Stimulated activated CD4-positive, alpha-beta T cell treated with anti-CD3 and anti-CD28 coated beads, Interleukin-4, amount 100 ng/mL, for 24 hours (primary cell): ENCODE measurements at places on chromosomes 3 and 15.

GRCh38 chr3:159008401-159008800, 206.5 kb downstream of the MFSD1 start:
- DNase-seq, result no peak

GRCh38 chr3:109784852-109785631, 447.7 kb upstream of the DPPA4 start:
- DNase-seq, result no peak

DNA sequence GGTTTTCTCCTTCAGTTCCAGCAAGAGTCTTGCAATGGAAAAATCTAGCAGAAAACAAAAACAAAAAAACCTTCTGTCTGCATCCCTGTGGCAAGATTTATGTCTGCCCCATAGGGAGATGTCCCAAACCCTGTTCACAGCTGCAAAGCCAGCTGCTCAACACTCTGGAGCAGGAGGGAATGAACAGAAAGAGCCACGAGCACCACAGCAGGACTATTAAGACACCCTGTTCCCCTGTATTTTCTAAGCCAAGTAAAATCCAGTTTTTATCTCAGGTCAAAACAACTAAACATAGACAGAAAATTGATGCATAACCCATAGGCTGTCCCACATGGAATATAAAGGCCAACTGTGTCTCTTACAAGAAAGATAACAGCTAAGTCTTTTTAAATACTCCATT, 357.9 kb downstream of the LSAMP start:
- no peak for DNase-seq

GRCh38 chr3:161274691-161275298, 53.7 kb downstream of the NMD3 start:
- peak; percentile 43 for DNase-seq

- DNase-seq, result no peak
Measured at GRCh38 chr3:159727506-159727905, 261.1 kb upstream of the IL12A start.

DNA sequence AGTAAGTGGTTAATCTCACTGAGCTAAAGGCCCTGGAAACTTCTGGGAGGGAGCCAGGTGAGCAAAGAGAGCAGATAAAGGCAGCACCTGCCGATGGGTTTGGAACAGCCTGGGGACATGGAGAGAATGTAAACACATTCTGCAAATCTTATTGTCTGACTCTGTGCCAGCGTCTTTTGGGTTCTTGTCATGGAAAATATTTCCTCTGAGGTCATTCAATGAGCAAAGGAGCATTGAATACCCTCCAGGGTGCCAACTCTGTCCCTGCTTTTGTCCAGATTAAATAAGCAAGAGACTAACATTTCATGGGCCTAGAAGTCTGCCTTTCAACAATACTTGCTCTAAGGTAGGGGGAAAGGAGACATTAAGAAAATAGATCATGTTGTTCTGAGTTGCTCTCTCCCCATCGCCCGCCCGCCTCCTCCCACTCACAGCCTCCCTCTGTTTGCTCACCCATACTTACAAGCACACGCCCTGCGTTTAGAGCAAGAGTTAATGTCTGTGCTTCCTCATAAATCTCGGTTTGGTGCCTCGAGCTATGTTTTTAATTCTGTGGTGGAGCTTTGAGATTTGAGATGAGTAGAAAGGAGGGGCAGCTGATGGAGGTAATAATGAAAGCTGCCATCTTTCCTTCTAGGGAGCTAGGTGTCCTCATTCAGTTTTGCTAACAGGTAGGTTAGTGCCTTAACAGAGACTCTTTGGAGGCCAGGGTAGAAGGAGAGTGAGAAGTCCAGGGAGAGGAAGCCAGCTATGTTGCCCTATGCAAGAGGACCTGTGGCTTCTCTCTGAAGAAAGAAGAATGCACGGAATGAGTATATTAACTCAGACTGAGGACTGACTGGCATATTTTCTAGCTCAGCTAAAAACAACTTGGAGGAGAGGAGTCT, 132.9 kb downstream of the TPRG1 start:
- DNase-seq, result no peak

GRCh38 chr3:184731786-184732537, 20.1 kb upstream of the MAGEF1 start:
- no peak for DNase-seq

DNA sequence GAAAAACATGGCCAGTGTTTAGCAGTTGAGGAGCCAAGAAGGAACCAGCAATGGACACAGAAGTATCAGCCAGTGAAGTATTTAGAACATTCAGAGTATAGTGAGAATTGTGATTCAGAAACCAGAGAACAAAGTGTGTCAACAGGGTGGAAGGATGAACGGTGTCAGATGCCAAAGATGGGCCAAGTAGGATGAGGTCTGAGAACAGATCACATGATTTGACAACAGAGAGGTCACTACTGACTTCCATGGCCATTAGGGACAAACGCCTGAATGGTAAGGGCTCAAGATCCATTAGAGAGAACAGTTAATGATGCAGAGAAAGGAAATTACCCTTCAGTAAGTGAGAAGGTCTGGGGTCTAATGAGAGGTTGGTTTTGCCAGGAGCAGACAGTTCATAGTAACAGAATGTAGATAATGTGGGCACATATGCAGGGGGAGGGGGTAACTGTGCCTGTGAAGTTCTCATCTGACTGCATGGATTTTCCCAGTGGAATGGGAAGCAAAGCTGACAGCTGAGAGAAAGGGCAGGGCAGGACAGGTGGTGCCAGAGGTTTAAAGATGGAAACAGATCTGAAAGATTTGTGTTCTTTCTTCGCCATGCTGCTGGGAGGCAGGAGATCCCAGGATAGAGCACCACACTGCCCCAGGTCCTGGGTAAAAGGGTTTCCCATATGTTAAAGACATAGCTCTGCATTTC, 4.8 kb upstream of the ACAD9 start:
- DNase-seq, result no peak

DNA sequence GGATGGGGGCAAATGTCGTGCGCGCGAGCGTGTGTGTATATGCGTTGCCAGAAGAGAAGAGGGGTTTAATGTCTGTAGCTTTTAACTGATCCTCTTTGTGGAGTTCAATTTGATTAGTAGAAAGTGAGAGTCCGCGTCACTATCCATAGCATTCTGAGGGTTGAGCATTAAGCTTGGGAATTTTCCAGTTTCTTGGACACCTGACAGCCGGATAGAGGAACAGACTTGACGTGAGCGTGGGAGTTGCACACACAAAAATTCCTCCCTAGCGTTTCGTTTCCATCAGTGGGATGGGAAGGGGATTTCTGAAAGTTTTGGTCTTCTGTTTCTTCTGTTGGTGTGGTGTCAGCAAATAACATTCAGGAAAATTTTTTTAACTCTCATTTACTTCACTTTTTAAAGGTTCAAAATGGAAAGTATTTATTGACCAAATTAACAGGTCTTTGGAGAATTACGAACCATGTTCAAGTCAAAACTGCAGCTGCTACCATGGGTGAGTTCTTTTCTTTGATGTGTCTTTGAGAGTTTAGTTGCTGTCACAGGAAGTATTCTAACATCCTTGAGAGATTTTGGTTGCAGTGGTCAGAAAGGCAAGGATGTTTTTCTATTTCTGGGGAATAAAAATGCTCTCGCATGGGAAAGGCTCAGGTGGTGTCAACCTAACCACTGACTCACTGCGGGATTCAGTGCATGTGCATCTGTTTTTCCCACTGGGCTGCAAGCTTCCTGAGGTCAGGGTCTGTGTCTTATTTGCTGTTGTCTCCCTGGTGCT, 841 bp downstream of the POGLUT1 start:
- DNase-seq, result peak; percentile 10

GRCh38 chr3:141377377-141377776, 9.1 kb downstream of the ZBTB38 start:
- no peak for DNase-seq

- no peak for DNase-seq
Measured at GRCh38 chr15:87916208-87916607, 340.3 kb downstream of the NTRK3 start.

- DNase-seq, result no peak
Measured at GRCh38 chr3:71463617-71464016, 119.9 kb downstream of the FOXP1 start.

- no peak for DNase-seq
Measured at GRCh38 chr3:15726043-15726442, 71.7 kb downstream of the ANKRD28 start.

GRCh38 chr15:37289109-37289765, 188.9 kb upstream of the MEIS2 start:
- no peak for DNase-seq

DNA sequence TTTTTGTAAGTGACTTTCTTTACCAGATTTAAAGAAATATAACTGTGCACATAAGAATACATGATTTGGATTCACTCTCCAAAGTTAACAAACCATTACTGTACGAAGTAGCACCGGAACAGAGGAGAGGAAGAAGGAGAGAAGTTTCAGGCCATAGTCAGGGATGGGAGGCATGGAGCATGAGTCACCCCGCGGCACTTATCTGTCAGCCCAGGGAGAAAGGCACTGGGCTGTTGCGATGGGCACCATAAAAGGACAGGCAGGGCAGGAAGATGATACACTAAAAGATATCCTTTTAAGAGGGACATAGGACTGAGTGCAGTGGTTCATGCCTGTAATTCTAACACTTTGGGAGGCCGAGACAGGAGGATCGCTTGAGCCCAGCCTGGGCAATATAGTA, 37.0 kb downstream of the TTC23 start:
- no peak for DNase-seq

GRCh38 chr15:66622591-66623022, 56.8 kb upstream of the LCTL start:
- no peak for DNase-seq

- DNase-seq, result no peak
Measured at GRCh38 chr15:68085052-68085451, 30.9 kb downstream of the PIAS1 start.
